ENCODE measurements at places on chromosomes 2 and 18.

- peak; percentile 76 for DNase-seq
Measured at GRCh38 chr18:32378705-32379104, 92.0 kb downstream of the GAREM1 start.

GRCh38 chr2:111675419-111676194 is 208.4 kb downstream of the ANAPC1 start:
- no peak for DNase-seq

GRCh38 chr18:452816-453215 is 47.7 kb downstream of the COLEC12 start:
- no peak for DNase-seq

- no peak for DNase-seq
Measured at GRCh38 chr2:197339016-197339415, 28.4 kb upstream of the ANKRD44 start.

GRCh38 chr2:69628325-69629021 is 15.1 kb downstream of the AAK1 start:
- no peak for DNase-seq

GRCh38 chr18:3912705-3913104 is 462.7 kb downstream of the TGIF1 start:
- DNase-seq, result no peak

GRCh38 chr2:70643715-70644114 is 90.1 kb upstream of the TGFA start:
- no peak for DNase-seq

GRCh38 chr2:124065636-124066035 is 40.5 kb downstream of the CNTNAP5 start:
- DNase-seq, result no peak

GRCh38 chr2:191069606-191070005 is 55.6 kb upstream of the STAT1 start:
- DNase-seq, result no peak

DNA sequence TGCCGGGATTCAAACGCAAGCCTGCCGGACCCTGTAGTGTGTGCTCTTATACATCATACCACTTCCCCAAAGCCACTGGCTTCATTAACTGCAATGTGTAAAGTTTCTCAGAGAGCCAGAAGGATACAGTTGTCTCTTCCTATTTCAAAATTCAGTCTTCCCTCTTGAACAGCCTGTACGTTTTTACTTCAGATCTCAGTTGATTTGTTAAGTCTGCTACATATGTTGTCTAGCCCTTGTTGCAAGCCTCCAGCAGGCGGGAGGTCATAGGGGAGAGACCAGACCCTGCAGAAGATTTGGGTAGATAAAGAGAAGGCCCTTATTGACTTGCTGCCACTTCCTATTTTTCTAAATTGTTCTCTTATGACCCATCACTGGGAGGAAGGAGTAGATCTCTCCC is 56.2 kb downstream of the ARHGEF33 start:
- DNase-seq, result no peak

- no peak for DNase-seq
Measured at GRCh38 chr2:160920791-160921303, 239.4 kb upstream of the TANK start.

DNA sequence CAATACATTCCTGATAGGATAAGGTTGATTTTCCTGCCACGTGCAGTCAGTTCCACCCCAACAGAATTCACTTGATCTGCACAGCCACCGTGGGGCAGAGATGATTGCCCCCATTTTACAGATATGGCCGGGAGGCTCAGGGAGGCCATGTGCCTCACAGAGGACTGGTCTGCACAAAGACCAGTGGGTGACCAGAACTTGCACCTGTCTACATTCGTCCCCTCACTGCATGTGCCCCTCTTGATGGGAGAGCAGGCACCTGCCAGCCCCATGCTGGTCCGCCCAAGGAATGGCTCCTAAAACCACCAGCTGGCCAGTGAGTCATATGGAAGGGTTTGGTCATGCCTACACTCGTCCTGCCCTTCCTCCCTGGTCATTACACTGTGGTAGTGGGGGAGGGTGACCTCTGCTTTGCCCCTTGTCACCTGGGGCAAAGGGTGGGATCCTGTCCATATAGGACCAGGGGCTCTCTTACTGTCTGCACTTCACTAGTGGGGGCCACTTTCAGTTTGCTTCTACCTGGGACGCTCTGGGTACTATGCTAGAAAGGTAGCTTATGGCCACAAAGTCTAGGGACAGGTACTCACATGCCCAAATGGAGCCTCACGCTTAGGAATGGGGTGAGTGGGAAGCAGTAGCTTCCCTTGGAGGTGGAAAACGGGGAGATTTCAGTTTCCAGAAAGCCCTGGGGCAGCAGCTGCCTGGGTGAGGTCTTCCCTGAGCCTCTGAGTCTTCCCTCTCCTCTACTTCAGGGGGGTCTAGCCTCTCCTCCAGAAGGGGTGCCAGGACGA is 14.7 kb downstream of the RRM2 start:
- DNase-seq, result no peak

GRCh38 chr18:68873003-68873402 is 75.1 kb downstream of the CCDC102B start:
- no peak for DNase-seq

GRCh38 chr2:18444806-18445205 is 115.6 kb downstream of the RDH14 start:
- no peak for DNase-seq

GRCh38 chr2:145812165-145812554 is 1292.2 kb upstream of the ZEB2 start:
- no peak for DNase-seq

GRCh38 chr2:41989501-41990180 is 58.2 kb upstream of the PKDCC start:
- DNase-seq, result no peak
